ENCODE measurements at places on chromosomes 6 and 20. TPM values are rescaled to one million over a fixed set of nuclear protein-coding genes. Genes with fewer than 3 reads are reported as not detected.

DNA sequence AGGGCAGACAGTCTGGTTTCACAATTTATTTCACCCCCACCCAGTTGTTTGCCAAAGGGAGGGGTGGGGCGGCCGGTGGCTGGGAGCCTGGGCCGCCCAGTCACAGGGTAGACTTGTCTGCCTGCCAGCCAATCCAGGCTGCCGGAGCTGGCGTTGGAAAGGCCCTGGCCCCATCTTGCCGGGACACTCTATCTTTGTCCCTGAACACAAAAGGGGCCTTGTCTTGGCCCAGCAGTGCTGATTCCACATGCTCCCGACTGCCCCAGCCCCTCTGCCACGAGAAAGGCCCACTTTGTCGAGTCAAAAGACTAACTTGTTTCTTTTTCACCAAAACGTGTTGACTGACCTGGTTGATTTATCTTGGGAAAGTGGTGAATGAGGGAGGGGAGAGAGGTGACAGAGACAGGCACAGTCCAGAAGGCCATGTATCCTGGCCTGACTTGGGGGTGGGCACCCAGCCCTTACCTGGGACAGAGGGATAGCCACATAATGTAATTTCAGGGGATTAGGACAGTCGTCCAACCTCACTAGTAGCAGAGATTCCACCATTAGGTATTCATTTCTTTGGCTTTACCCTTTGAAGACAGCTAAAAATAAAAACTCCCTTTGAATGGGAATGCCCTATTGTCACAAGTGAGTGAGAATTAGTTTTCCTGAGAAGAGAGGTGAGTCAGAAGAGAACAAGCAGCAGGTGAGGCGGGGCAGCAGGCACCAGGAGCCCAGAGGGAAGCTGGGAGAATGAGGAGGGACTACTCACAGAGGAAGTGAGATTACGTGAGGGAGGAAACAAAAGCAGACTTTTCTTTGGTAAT, 67.0 kb upstream of the SIRPA start:
- no peak for DNase-seq

DNA sequence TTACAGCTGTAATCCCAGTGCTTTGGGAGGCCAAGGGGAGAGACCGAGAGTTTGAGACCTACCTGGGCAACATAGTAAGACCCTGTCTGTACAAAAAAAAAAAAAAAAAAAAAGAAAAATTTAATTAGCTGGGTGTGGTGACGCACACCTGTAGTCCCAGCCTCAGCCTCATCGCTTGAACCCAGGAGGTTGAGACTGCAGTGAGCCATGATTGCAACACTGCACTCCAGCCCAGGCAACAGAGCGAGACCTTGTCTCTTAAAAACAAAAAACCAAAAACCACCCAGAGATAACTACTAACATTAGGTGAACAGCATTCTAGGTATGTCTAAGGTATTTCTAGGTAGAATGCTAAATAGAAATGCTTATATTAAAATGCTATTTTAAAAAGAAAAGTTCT, 21.0 kb upstream of the PI16 start:
- no peak for DNase-seq

DNA sequence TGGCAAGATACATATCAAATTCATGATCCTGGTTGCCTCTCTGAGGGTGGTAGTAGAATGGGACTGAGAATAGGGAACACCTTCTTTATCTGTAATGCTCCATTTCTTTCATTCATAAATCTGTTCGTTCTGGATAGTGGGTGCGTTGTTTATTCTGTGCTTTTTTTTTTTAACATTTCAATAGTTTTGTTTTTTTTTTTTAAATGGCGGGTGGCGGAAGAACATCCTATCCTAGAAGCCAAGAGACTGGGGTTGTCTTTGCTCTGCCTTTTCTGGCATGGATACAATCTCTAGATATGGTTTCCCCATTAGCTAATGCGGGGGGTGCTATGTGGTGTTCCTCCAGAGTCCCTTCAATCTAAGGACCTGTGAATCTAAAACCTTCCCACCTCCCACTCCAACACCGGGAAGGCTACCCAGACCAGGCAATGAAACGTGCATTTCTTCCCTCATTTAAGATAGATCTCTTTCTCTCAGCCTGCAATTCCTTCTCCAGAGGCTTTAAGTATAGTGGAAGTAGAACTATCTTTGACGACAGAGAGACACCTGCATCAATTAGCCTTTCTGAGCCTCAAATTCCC, 883 bp upstream of the CCDC28A start:
- DNase-seq = no peak

Gene CGA
- not detected for total RNA-seq

Gene SEL1L2
- total RNA-seq = not detected

DNA sequence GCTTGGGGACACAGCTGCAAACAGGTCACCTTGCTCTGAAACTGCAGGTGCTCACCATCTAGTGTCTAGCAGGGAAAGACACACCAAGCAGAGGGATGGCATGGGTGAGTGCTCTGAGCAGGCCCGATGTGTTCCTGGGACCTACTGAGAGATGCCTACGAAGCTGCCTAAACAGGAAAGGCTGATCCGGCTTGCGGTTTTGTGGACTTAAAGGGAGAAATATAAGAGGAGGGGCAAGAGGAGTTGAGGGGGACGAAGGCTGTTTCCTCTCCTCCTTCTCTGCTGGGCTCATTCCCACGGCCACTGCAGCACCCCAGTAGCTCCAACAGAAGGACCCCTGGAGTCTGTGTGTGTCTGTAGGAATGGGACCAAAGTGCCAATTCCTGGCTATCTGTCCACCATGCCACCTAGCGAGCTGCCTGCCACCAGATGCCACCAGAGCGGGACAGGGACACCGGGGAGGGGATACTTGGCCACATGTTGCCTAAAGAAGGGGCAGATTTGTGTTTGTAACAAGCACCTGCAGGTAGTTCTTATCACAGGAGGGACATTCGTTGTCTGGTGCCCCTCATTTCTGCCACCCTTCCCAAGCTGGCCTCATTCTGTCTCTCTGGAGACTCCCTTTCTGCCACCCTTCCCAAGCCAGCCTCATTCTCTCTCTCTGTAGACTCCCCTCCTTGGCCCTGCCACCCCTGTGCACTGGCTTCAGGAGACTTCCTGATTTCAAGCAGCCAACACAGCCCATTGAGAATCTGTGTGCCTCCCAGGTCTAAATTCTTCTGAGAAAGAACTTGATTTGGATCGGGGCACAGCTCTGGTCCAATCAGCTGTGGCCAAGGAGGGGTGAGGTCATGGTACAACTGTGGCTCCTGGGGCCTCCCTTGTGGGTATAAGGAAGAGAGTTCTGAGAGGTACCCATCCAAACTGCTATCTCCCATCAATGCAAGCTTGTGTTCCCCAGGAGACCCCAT, 221.8 kb downstream of the ANKRD60 start:
- DNase-seq = no peak

Gene HLA-DRA
- total RNA-seq = 39.3 TPM

Gene OPRM1
- total RNA-seq = not detected

- DNase-seq = no peak
Observed at GRCh38 chr20:38167851-38168760, 3.0 kb upstream of the TGM2 start.

DNA sequence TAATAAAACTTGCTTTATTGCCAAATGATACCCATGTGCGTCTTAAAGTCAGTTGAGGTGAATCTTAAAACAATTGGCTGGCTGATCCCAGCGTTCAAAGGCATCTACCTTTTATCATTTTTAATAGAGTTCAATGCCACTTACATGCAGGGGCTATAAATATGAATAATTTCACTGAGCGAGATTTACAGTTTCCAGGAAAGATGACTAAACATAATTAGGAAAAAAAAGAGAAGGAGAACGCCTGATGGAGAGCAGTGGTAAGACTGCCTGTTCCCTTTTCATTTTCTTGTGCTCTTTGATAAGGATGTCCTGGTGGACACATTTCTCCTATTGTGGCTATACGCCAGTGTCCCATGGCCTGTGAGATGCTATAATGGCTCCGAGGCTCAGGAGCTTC, 139.9 kb upstream of the SLC22A23 start:
- no peak for DNase-seq

Gene ZGPAT
- total RNA-seq = 34.5 TPM

GRCh38 chr20:38180781-38181180, 15.7 kb upstream of the TGM2 start:
- DNase-seq = no peak

DNA sequence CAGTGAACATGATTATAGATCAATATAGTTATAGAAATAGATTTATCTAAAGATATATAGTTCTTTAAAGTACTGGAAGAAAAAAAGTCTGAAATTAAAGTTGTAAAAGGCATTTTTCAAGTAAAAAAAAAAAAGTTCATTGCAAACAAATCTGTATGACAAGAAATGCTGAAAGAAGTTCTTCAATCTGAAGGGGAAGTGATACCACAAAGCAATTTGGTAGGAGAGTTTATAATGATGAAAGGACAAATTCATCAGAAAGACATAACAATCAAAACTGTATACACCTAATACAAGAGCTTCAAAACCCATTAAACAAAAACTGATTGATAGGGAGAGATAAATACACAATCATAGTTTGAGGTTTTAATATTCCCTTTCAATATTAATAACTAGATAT, 14.1 kb downstream of the HUS1B start:
- DNase-seq = no peak

Gene CD93
- 1.2 TPM for total RNA-seq

Gene FAM83B
- not detected for total RNA-seq

Gene MYL9
- total RNA-seq = 0.26 TPM

- no peak for DNase-seq
Observed at GRCh38 chr6:83860359-83860755, 868 bp downstream of the CYB5R4 start.

Measured in activated T-helper 1 cell treated with anti-CD3 and anti-CD28 coated beads, Interleukin-12 subunit alpha, Interleukin-12 subunit beta, Interleukin-2, Interleukin-4 antibody, amounts not matched to agents 30 ng/mL and 10 ng/mL and 1 ng/mL, durations not matched to agents 14 hours and 24 hours and 36 hours (primary cell).